ENCODE measurements at places on chromosomes 3 and 15.

DNA sequence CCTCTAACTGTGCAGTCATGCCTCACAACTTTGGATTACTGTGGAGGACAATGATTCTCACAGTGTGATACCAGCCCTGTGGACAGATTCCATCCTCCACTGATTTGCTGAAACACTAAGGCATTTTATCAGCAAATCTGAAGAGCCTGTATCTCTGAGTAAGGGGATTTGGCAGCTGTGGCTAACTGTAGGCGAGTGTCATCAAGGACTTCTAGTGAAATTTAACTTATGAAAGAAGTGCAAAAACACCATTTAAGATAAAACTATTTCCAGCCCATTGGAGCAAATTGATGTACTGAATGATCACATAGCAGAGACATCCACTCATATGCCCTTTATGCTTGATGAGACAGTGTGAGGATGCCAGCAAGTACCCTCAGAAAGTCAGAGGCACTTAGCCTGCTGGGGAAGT lies 13.9 kb upstream of the TMPRSS7 start:
- DNase-seq, result no peak

- DNase-seq, result no peak
Measured at GRCh38 chr3:40980467-40980866, 218.8 kb upstream of the CTNNB1 start.

GRCh38 chr15:73881579-73882320 lies 8.4 kb downstream of the TBC1D21 start:
- no peak for DNase-seq

GRCh38 chr3:34881026-34881425 lies 758.3 kb upstream of the ARPP21 start:
- DNase-seq, result no peak

DNA sequence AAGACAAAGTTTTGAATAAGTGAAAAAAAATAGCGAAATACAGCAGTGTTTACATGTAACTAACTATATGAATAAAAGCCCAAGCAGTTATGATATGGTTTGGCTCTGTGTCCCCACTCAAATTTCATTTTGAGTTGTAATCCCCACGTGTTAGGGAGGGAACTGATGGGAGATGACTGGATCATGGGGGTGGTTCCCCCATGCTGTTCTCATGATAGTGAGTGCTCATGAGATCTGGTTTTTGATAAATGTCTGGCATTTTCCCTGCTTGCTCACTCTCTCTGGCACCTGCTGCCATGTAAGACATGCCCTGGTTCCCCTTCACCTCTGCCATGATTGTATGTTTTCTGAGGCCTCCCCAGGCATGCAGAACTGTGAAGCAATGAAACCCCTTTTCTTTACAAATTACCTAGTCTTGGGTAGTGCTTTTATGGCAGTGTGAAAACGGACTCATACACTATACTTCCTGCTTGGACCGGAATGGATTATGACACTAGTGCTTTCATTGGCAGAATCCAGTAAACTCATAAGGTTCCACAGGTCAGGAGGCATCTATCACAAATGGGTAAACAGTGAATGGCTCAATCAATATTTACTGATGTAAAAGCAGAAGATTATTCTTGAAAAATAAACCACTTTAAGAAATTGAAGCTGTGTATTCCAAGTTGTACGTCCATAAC lies 192.1 kb downstream of the CBLB start:
- no peak for DNase-seq

DNA sequence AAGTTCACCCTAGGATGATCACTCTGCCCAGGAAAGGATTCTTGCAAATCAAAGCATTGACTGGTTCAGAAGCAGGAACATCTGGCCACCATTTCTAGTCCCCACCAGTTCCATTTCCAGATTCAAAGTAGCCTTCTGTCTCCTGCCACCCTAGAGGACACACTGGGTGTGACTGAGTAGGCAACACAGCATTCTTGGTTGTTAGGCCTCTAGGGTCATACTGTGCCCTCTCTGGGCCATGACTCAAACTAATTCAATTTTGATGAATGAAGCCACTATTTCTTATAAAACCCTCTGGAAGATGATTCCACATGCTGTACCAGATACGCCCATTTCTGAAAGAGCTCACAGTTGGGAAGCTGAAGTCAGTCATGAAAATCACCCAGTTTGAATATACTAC lies 69.7 kb downstream of the WDR76 start:
- no peak for DNase-seq

GRCh38 chr3:87949879-87950208 lies 109.0 kb downstream of the CGGBP1 start:
- no peak for DNase-seq

- no peak for DNase-seq
Measured at GRCh38 chr3:39707314-39707909, 102.0 kb upstream of the MYRIP start.

GRCh38 chr15:38424101-38424552 lies 29.8 kb upstream of the FAM98B start:
- no peak for DNase-seq

GRCh38 chr15:56047354-56047753 lies 53.9 kb upstream of the NEDD4 start:
- DNase-seq, result no peak

- DNase-seq, result no peak
Measured at GRCh38 chr3:151301787-151302186, 14.8 kb downstream of the GPR87 start.

DNA sequence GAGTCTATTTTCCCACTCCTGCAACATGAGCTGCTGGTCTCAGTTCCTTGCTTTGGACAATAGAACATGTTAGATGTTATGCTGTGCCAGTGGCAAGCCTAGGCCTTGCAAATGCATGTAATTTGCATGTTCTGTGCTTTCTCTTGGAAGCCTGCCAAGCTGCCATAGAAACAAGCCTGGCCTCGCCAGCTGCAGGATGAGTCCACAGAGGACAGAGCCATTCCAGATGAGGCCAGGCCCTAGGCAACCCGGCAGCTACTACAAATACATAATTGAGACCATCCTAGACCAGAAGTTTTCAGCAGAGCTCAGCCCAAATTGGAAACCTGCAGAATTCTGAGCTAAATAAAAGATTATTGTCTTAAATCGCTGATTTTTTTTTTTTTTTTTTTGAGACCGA lies 39.6 kb downstream of the TRIM69 start:
- no peak for DNase-seq

GRCh38 chr15:88745696-88746095 lies 57.5 kb upstream of the ACAN start:
- DNase-seq, result no peak

- no peak for DNase-seq
Measured at GRCh38 chr15:69940441-69941300, 157.0 kb downstream of the TLE3 start.

DNA sequence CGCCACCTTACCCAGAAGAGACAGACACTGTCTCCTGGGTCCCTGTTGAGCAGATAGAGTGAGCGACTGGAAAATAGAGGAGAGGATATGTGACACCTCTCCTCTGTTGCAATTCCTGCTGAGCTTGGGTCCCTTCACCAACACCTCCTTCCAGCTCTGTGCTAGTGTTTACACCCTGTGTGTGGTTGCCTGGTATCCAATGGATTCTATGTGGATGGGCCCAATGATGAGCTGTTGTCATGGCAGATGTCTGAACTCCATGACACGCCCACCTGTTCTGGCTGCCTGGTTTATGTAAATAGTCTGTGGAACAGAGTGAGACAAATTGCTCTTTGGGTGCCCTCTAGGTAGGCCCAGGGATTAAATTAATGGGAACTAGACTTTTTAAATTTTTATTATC lies 23.7 kb downstream of the RBM5 start:
- no peak for DNase-seq

DNA sequence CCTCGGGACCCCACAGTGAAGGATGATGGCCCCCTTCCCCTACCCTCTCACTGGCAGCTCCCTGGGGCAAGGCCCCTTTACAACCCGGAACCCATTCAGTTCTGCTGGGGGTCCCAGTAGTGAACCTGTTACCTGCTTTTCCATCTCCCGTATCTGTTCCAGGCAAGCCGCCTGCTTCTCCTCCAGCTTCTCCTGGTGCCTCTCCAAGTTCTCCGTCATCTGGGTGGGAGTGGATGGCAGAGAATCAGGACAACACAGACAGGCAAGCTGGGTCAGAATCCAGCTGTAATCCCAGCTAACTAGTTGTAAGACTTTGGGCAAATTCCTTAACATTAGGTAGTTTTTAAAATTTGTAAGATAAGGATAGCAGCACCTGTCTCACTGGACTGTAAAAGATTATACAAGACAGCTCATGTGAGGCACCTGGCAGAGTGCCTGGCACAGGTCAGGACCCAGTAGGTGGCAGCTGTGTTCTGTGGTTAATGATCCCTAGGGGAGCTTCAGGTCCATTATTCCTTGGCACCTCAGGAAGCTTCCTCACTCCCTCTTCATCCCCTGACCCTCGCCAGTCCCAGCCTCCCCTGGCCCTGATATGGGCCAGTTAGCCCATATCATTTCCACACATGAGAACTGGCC lies 6.4 kb upstream of the ANKRD63 start:
- DNase-seq, result no peak

- no peak for DNase-seq
Measured at GRCh38 chr3:73602170-73602569, 22.6 kb downstream of the PDZRN3 start.

DNA sequence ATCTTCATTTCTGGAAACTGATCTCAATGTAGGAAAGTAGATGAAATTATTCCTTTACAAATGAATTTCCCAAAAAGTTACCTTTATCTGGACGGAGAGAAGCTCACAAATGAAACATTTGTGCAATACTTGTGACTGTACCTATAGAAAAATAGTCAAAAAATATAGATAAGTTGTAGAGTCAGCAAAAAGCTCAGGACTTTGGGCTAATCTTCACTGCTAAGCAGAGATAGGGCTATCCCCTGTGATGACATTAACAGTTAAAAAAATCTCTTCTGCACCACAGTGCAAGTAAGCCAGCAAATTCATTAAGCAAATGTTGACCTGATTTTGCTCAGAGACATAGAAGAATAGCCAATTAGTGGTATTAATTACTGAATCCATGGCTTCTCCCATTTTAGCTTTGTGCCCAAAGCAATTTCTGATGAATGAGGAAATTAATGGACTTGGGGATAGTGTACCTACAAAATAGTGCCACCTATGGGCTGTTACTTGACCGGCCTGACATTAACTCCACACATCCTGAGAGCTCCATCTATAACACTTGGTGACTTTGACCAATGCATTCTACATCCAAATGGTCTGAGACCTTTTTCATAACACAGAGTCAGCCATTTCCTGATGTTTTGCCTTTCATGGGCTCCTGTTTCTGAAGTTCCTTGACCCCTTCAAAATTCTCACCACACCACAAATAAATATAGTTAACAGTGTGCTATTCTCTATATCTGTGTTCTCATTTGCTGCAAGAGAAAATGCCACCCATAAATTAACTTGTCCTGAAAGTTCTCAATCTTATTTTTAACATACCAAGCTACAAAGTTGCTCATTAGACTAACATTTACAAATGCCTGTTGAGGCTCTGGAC lies 105.0 kb downstream of the SSR3 start:
- DNase-seq, result no peak

DNA sequence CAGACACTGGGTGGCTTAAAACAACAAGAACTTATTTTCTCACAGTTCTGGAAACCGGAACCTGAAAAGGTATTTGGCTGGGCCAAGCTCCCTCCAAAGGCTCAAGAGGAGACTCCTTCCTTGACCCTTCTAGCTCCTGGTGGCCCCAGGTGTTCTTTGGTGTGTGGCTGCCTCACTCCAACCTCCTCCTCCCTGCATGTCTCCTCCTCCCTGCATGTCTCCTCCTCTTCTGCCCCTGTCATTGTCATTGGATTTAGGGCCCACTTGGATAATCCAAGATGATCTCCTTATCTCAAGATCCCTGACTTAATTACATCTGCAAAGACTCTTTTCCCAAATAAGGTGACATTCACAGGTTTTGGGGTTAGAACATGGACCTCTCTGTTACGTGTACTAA lies 69.8 kb upstream of the MFGE8 start:
- DNase-seq, result no peak

DNA sequence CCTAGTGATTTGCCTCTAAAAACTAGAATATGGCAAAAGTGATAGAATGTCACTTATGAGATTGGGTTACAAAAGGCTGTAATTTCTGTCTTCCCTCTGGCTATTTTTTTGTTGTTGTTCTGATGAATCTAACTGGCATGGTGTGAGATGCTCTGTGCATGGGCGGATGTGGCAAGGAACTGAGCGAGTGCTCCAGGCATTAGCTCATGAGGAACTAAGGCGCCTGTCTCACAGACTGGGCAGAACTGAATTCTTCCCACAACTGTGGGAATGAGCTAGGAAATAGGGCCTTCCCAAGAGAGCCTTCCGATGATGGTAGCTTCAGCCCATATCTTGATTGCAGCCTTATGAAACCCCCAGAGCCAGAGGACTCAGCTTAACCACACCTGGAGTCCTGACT lies 222.5 kb downstream of the NR2F2 start:
- DNase-seq, result no peak

DNA sequence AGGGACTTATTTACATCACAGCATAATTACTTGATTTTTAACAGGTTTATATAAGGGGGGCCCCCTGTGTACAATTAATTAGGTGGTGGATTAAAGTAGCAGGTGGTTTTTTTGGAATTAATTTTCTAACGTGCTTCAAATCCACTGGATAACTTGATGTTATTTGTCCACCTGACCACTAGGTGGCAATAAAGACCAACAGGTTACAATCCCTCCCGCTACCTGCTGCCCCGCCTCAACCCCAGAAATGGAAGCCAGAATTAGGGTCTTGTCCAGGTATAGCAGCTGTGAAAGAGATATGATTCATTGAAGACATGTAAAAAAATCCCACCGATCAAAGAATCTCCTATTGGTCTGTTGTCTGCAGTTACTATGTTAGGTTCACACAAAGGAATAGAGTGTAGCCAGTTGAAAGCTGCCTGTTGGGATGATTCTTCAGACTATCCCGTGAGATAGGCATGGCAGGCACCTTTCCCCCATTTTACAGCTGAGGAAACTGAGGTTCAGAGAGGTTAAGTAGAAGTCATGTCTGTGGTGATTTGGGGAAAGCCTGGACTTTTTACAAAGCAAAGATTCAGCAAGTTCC lies 44.0 kb downstream of the MFSD1 start:
- no peak for DNase-seq

- no peak for DNase-seq
Measured at GRCh38 chr15:101188637-101189408, 63.0 kb downstream of the CHSY1 start.

GRCh38 chr15:70271422-70272088 lies 173.8 kb upstream of the TLE3 start:
- DNase-seq, result no peak

- no peak for DNase-seq
Measured at GRCh38 chr15:70083418-70083817, 14.3 kb downstream of the TLE3 start.

DNA sequence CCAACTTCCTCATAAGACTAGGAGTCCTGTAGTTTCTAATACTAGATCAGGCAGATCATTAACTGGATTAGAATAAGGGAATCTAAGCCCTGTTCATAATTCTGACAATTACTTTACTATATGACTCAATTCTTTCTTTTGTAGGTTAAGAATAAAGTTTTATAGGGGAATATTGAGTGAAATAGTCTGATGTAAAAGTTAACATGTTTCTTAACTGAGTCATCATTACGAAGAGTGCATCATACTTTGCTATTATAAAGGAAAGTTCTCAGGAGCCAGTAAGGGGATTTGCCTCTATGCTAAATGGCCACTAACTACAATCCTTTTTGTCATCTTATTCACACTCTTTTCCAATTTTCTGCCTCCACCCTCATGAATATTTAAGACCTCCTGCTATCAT lies 63.1 kb downstream of the POLQ start:
- DNase-seq, result no peak

GRCh38 chr15:95365511-95366107 lies 964.9 kb upstream of the NR2F2 start:
- DNase-seq, result no peak
